ENCODE measurements at places on chromosomes 2 and 18.
A peak's percentile ranks its signal among the peaks of the same experiment; 100 is the strongest.

GRCh38 chr2:132692816-132693215 is 22.8 kb upstream of the LYPD1 start:
- DNase-seq: no peak

DNA sequence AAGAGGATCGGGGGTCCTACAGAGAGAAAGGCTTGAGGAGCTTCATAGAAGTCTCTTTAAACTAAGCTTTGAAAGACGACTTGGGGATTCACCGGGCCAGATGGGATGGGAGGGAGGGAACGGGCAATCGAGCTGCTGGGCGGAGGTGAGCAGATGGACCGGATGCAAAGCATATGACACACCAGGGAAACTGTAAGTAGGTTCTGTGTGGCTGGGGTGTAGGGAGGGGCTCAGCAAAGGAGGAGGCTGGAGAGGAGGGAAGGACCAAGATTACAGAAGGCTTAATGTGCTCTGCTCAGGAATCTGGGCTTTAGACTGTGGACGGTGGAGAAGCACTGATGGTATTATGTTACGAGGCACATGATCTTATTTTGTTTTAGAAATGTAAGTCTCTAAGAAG is 131.5 kb downstream of the MAIP1 start:
- no peak for DNase-seq

DNA sequence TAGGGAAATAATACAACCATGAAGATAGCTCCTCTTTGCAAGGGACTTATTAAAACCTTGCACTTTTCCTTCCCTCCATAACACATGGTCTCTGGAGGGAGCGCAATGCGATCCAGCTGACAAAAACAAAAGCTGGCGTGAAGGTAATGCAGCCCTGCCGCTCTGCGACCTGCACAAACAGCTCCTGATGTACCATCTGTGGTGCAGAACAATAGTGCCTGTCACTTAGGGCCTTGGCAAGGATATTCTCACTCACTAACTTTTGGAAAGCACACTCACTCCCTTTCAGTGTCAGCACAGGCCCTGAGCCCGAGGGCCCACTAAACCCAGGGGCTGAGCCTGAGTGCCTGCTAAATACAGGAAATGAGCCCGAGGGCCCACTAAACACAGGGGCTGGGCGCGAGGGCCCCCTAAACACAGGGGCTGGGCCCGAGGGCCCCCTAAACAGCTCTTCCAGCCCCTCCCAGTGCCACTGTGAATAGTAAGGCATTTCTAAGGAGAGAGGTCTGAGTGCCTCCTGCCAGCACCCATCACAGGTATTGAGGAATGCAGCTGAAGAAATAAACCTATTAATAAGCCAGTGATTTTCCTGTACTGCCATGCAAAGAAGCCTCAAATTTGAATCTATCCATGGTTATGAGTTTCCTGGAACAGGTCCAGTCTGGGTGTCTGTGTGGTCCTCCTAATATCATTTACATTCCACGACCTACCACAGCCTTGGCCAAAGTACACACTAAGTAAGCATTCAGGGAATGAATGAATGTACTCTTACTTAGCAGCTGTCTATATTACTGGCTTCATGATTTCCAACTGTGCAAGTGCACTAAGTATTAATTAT is 9.3 kb downstream of the L3MBTL4 start:
- DNase-seq: no peak

DNA sequence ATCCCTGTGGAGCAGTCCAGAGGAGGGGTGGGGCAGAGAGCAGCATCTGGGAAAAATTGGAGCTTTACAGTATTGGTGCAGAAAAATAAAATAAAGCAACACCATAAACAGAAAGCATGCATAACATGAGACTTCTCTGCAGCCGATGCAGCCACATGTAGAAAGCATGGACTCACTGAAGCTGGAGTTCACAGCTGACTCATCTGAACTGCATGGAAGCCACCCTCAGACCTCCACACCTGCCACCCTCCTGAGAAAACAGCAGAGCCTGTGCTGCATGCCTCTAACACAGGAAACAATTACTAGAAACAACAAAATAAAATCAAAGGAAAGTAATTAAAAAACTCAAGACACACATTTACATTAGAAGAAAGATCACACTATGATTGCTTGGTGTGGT is 169.4 kb upstream of the ALKAL2 start:
- no peak for DNase-seq

- no peak for DNase-seq
Measured at GRCh38 chr2:95392730-95393455, 9.6 kb upstream of the FAHD2A start.

- DNase-seq: no peak
Measured at GRCh38 chr2:201450954-201451291, 335 bp downstream of the TRAK2 start.

GRCh38 chr2:88448248-88448647 is 4.2 kb downstream of the FOXI3 start:
- no peak for DNase-seq

DNA sequence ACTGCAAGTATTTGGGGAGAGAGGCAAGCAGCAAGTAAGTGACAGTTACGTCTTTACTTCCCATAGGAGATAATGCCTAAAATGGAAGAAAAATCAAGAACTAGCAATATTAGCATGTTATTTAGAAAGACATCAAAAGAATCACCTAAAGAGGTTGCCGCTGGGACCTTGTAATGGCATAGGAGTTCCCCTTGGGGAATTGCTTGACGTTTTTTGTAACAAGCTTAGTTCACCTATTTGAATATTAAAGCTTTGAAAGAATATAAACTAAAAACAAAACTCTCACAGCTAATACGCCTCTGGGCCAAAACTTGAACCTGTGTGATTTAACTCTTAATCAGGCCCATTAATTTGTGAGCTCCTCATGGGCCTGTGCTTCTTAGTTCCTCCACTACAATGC is 89.0 kb downstream of the AAK1 start:
- no peak for DNase-seq

DNA sequence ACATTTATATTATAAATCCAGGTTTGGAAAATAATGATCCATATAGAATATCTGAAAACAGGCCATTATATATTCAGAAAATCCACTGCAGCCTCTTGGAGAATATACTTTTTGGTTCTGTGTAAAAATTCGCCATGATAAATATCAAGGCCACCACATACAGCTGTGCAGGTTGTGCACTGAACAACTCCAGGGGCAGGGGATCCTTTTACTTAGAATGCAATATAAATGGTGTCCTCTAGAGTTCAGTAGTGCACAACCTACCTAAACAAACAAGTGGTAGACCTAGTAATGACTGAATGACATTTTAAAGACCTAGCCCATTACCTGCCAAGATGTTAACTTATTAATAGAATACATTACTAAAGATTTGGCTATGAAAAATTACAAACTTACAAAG is 22.4 kb downstream of the MOGAT1 start:
- DNase-seq: no peak

DNA sequence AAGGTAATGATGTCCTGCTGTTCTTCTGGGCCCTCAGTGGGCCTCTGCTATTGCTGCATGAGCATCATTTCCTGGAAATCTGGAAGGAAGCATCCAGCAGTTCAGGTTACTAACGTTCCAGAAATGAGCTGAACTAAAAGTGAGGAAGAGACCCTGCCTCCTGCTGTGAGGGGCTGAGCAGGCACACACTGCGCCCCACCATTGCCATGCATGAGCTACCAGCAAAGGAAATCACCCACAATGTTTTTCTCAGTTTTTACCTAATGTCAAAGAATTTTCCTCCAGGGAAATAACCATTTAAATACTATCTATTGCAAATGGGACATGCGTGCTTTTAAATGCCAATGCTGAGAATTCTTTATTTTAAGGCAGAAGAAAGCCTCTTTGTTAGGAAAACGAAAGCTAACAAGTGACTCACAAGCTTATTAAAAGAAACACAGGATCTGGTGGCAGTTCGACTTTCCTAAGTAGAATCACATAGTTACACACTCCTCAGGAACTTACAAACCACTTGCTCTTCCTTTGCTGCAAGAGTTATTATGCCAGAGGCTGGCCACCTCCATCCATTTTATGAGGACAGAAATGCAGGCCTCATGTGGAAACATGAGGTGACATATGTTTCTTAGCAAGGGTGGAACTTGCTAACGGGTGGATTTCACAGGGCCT is 152.6 kb upstream of the TTC39C start:
- DNase-seq: no peak

- DNase-seq: peak; percentile 62
Measured at GRCh38 chr2:217510771-217511291, 492.0 kb downstream of the TNS1 start.

DNA sequence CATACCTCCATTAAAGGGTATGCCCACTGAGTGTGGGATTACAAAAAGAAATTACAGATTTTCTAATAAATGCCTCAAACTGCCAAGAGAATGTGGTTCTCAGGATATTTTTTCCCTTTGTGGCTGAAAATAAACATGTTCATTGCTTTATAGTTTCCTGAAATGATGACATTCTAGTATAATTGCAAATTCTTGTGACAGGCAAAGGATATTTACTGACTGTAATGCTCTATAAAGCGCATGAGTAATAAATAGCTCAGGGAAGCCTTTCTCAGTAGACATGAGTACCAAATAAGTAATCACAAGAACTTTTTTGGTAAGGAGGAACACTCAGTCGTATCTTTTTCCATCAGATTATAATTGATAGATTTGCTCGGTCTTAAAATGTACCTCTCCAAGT is 72.3 kb downstream of the FTCDNL1 start:
- no peak for DNase-seq

DNA sequence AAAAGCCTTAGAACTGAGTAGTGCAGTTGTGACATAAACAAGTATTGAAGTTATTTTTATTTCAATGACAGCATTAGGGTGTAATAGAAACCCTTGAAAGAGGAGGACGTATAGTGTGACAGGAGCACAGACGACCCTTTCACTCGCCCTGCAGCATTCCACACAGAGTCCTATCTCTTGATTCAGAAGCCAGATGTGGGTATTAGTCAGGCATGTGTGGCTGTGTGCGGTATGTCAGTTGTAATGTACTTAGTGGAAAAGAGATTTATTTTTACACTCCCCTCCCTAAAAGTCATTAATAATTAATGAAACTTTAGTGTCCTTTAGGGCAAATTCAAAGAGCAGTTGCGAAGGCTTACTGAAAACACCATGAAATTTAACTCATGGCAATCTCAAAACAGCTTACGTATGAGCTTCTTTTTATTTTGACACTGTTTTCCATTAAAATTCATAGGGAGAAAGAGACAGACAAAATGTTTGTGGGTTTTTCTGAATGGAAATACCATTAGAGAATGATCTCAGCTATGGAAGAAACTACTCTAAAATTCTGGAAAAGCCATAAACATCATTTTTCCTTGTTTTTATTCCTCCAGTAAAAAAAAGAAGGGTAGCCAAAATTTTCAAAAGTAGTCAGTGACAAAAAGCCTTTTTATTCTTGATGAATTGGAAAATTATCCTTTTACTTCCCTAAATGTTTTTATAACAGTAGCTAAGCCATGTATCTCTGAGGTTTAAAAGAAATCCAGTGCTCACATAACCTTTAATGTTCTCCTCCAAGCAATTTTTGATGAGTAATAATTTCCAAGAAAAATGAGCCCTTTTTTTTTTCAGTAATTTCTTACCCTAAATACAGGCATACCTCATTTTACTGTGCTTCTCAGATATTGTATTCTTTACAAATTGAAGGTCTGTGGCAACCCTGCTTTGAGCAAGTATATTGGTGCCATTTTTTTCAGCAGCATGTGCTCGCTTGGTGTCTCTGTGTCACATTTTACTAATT is 84.0 kb upstream of the DSEL start:
- no peak for DNase-seq

- no peak for DNase-seq
Measured at GRCh38 chr2:47303341-47304148, 99.4 kb upstream of the MSH2 start.

DNA sequence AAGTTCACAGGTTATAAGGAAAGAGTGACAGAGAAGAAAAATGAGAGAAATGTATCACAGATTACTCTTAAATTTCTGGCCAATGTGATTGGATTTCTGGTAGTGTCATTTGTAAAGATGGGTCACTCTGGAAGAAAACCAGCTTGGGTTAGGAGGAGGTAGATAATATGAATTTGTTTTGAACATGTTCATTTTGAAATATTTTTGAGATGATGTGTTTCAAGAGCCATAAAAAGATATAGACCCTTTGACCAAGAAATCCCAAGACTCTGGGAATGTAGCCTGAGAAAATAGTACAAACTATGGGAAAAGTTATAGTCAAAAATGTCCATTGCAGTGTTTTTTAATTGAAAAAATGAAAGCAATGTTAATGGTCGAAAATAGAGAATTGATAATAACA is 70.7 kb downstream of the CALCRL start:
- DNase-seq: no peak

DNA sequence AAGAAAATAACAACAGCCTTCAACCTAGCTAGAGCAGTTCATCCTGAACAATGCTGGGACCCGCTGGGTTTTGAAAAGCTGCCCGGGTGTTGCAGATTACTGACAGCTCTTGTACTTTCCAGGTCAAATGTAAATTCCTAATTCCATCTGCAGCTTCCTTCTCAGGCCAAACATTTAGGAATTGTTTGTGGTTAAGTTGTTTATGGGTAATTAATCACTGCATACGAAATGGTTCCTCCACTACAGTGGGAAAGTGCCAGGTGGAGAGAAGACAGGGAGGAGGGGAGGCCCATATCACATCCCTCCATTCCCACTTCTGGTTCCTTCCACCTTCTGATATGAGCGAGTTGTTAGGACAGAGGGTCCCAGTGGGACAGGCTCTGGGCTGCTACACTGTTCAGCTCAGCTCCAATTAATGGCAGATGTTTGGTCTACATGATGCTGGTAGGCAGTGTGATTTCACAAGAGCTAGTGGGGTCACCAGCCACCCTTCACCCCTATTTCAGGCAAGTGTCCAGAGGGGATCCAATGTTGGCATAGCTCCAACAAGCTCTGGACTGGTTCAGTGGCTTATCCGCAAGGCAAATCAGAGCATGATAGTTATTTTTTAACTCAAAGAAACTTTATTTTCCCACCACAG is 112.9 kb upstream of the ACAA2 start:
- DNase-seq: no peak

DNA sequence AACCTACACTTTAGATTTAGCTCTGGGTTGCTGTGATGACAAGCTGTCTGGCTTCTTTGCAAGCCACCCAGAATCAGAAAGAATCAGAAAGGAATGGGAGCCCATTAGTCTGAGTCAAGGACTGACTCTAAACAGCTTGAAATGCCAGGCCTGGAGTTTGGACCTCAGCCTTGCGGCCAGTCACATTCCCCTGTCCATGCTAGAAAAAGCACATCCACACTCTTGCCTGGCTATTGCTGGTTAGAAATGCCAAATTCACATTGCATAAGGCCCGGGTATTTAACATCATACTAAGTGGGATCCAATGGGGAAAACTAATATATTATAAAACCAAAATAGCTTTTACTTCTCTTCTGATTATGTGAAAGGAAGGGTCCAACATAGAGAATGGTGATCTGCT is 756.8 kb upstream of the KLHL29 start:
- DNase-seq: no peak

GRCh38 chr18:38427234-38427633 is 861.6 kb upstream of the CELF4 start:
- DNase-seq: peak; percentile 10
